ENCODE measurements at places on chromosomes 4 and X.

GRCh38 chr4:95027905-95028618 is 270.3 kb downstream of the BMPR1B start:
- no peak for DNase-seq

DNA sequence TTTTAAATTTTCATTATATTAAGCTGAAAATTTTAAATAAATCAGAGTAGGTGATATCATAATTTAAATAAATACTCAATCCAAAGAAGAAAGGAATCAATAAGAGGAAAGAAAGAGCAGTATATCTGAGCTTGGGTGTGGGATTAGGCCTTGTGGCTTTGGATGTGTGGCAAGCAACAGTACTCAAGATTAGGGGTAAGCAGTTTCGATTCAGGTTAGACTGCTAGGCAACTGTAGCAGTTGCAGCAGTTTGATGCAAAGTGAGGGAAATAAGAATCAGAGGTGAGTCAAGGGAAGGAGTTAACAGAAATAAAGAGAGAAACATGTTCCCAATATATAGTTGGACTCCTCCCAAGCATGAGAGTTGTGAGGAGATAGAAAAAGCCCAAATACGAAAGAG is 599.6 kb upstream of the KLHL4 start:
- no peak for DNase-seq

DNA sequence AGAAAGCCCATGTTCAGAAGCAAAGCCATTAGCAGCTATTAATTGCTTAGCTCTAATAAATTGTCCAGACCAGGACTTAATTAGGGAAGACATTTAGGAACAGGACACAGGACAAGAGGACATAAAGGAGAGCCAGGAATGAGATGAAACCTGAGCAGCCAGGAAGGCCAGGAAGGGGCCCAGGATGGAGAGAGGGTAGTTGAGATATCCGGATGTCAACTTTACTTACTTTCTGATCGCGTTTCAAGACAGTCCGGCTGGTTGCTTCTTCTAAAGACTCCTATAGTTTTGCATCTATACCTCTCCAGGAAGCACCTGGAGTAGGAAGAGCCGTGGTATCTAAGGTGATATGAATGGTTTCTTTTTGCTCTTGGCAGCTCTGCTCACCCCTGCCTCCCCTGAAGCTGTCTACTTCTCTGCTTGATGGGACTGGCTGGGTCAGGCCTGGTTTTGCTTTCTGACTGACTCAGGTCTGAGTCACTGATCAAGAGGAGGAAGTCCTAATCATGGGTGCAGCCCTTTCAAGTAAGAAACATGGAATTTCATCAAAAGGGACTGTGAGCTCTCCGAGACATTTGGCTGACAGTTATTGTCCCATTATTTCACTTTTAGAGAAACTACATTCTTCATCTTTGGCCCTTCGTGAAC is 733.3 kb downstream of the RPA4 start:
- DNase-seq = peak; percentile 65

DNA sequence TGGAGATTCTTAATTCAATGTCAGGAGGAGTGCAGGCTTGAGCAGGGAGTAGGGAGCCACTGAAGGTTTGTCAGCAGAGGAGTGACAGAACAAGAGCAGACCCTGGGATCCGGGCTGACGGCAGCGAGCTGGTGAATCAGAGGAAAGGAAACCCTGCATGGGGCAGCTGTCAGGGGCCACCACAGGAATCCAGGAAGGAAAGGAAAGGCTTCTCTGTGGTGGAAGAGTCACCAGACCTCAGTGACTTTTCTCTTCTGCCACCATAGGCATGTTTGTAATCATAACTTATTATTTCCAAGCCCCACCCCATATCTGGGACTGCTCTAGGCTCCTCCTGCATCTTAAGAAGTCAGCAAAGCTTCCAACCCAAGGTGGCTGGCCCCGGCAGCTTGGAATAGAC is 150.9 kb downstream of the BCOR start:
- DNase-seq = peak; percentile 83

- no peak for DNase-seq
These were observed 68.6 kb downstream of the PRSS12 start for GRCh38 chr4:118284169-118284568.

DNA sequence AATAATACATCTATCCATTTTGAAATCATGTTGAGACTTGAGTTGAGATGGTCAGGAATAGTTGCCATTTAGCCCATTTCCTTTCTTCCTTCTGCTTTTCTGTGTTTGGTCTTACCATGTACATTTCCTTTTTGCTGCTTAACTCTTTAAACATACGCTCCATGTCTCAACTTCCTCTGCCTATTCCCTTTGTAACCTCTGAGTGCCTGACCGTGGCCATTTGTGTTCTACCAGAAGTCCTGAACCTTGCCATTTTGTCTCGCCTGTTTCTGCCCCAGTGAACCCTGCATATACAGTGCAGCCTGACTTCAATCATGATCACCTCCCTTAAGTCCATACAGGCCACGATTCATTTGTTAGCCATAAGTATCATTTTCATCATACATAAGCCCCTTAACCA is 169.0 kb downstream of the RAPGEF2 start:
- DNase-seq = no peak

DNA sequence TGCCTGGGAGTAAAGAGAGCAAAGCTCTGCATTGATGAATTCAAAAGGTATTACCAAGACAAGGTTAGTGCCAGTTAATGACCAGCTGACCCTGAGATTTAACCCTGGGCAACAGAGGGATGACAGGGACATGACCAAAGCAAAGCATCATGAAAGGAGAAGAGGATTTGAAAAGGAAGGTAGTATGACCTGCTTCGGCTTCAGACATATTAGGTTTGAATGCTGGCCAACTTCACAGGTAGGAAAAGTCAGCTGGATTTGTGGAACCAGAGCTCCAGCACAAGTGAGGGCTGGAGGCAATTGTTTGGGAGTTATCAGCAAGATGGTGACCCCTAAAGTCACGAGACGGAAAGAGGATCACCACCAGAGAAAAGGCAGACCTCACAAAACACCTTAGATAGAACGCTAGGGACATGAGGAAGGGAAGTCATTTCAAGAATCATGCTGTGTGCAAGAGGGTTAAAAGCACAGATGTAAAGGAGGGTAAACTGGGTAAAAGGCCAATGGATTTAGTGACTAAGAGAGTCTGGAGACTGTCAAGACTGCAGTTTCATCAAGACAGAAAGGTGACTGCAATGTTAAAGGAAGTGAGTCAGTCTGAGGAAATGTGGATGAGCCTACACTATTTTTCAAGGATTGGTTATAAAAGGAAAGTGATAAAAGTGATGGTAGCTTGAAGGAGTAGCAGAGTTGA is 45.6 kb downstream of the SH3RF1 start:
- peak; percentile 95 for DNase-seq

- no peak for DNase-seq
These were observed 25.3 kb downstream of the MECP2 start for GRCh38 chrX:154072192-154072591.

DNA sequence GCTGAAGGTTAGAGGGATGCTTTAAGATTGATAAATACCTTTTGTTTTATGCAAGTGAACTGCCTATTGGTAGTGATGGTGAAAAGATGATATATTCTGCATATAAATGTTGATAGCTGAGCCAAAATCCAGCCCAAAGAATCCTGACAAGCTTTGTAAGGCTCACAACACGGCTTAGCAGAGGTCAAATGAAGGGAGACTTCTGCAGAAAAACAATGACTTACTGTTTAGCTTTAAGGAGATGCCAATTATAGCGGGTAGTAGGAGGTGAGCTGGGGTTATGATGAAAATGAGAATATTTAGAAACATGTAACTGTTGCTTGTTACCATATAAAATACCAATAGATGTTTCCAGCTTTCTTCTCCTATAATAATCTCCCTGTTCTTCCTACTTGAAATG is 97.1 kb downstream of the AFF1 start:
- no peak for DNase-seq

GRCh38 chr4:156598138-156598681 is 373.4 kb downstream of the PDGFC start:
- DNase-seq = peak; percentile 62

DNA sequence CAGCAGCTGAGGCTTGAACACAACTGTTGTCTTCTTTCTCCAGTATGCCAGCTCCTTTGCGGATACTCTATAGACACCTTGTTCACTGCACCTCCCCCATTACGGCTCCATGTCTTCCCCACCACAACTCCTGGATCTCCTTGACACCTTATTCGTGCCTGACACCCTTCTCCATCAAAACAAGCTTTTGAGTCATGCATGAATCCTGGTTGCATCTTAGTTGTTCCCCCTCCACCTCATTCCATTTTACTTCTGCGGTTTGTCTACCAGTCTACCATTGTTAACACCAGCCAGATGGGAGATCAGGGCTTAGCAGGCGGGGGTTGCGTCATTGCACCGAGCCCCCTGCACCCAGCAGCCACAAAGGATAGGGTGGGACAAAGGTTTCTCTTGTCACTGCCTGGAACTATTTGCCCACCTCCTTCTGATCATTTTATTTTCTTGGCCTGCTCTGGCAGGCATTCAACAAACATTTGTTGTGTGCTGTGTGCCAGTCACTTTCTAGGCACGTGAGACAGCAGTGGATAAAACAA is 2.0 kb upstream of the CDK16 start:
- no peak for DNase-seq

DNA sequence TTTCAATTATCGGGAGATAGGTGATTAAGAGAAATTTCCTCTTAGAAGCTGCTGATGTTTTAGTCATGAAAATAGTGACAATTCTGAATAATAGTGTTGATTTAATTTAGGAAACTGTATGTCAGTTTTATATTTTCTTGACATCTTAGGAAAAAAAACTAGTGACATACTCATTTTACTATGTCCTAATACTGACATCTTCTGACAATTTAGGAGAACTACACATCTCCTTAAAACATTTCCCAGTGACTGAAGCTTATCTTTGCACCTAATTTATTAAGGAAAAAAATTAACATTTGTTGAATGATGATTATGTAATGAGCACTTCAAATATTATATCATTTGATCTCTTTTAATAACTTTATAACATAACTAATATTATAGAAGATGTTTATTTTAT is 42.0 kb upstream of the RBMXL3 start:
- peak; percentile 3 for DNase-seq

DNA sequence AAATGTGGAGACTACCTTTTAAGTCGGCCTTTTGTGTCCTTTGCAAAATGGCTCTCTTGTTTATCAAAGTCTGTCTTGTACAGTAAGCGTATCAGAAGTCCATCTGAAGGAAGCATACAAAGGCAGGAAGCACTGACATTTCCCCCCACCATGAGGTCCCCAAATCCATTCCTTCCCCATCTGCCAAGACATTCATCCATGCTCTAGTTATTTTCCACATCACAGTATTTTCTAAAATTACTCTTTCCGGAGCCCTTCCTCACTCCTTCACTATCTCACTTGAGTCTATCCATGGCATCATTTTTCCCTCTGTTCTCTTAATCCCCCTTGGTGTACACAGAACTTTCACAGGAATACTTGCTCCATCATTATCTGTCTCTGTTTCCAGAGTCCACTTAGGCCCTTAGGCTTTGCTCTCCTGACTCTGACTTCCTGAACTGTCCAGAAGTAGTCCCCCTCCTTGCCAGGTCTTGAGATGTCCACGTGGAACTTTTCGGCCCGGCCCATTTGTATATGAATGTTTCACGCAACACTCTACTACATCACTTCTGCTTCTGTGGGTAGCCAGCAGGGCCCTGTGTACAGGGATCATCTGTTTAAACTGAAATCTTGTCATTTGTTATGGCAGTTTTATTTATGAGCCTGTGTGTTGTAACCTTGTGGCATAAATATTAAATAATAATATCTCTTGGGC is 2.1 kb downstream of the SEL1L3 start:
- peak; percentile 36 for DNase-seq

DNA sequence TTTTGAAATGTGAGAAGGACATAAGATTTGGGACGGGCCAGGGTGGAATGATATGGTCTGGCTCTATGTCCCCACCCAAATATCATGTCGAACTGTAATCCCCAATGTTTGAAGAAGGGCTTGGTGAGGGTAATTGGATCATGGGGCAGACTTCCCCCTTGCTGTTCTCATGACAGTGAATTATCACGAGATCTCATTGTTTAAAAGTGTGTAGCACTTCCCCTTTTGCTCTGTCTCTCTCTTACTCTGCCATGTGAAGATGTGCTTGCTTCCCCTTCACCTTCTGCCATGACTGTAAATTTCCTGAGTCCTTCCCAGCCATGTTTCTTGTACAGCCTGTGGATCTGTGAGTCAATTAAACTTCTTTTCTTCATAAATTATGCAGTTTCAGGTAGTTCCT is 17.5 kb downstream of the MTMR8 start:
- DNase-seq = no peak

- no peak for DNase-seq
These were observed 102.7 kb downstream of the SH3BGRL start for GRCh38 chrX:81304563-81304962.

GRCh38 chrX:100606753-100607152 is 22.0 kb downstream of the TNMD start:
- DNase-seq = no peak

- DNase-seq = peak; percentile 6
These were observed 26.2 kb downstream of the DLG3 start for GRCh38 chrX:70470850-70471289.

GRCh38 chr4:77451530-77451929 is 154.1 kb upstream of the CXCL13 start:
- DNase-seq = no peak

DNA sequence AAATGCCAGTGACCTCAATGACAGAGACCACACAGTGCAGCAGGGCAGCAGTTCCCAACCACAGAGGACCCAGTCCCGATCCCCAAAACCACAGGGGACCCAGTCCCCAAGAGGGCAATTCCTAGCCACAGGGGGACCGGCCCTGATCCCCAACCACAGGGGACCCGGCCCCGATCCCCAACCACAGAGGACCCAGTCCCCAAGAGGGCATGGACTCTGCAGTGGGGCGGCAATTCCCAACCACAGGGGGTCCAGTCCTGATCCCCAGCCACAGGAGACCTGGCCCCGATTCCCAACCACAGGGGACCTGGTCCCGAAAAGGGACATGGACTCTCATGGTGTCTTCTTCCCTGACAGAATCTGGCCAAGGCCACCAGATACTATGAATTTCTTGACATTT is 136.3 kb downstream of the AFAP1 start:
- DNase-seq = no peak

- no peak for DNase-seq
These were observed 53.8 kb downstream of the SPRY1 start for GRCh38 chr4:123450393-123450792.

GRCh38 chrX:24026432-24026831 is 554 bp downstream of the KLHL15 start:
- DNase-seq = peak; percentile 10

- no peak for DNase-seq
These were observed 72.7 kb upstream of the HGFAC start for GRCh38 chr4:3368841-3369760.

DNA sequence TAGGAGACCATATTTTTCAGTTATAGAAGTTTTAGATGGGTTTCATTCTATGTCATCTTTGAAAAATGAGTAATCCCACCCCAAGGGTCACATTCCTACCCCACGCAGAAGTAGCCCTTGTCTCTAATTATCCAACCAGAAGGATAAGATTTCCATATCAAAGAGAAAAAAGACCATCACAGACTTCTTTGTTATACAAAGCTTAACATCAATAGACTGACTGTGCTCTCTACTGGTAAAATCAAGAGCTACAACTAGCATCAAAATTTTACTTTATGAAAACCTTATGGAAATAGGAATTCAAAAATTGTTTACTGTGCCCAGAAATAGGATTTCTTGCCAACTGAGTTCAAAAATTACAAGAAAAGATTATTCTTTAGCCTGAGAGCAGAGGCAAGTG is 24.9 kb downstream of the TNMD start:
- DNase-seq = no peak

GRCh38 chr4:130124066-130124465 is 1028.1 kb downstream of the C4orf33 start:
- no peak for DNase-seq

- peak; percentile 93 for DNase-seq
These were observed at the start of gene FGF5 for GRCh38 chr4:80266253-80266901. Gene FGF5 (plus strand): TSS chr4:80266664. CDS start chr4:80266825, 161 bp downstream.

- no peak for DNase-seq
These were observed 49.3 kb upstream of the EPHA5 start for GRCh38 chr4:65719635-65720034.
